ENCODE measurements at places on chromosomes 4 and X.

DNA sequence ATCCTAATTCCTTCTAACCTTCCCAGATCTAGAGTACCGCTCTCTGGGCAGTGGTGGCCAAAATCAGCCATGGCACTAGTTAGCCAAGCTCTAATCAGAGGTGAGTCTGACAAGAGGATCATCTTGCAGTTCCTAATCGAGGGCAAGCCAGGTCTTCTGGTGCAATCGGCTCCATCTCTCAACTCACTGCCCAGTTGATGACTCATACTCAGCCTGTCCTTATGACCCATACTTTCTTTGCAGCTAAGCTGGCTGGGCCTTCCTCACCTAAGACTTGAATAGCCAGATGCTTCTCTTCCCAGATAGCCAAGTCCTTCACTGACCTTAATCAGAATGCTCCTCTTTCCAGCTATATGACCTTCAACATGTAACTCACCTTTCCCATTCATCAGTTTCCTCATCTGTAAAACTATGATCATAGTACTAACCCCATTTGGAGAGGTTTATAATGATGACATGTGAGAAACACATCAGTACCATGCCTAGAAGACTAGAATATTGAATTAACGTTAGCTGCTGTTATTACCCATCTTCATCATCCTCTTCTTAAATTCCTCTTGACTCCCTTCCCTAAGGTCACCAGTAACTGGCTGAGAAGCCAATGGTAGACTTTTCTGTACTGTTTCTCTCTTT lies 57.1 kb downstream of the RELL1 start:
- peak; percentile 19 for DNase-seq

- DNase-seq = no peak
These were observed 14.4 kb downstream of the PPEF1 start for GRCh38 chrX:18721683-18722499.

- peak; percentile 11 for DNase-seq
These were observed 645 bp downstream of the AMMECR1 start for GRCh38 chrX:110317061-110317819.

- DNase-seq = no peak
These were observed 109.1 kb upstream of the TBL1X start for GRCh38 chrX:9355739-9356138.

DNA sequence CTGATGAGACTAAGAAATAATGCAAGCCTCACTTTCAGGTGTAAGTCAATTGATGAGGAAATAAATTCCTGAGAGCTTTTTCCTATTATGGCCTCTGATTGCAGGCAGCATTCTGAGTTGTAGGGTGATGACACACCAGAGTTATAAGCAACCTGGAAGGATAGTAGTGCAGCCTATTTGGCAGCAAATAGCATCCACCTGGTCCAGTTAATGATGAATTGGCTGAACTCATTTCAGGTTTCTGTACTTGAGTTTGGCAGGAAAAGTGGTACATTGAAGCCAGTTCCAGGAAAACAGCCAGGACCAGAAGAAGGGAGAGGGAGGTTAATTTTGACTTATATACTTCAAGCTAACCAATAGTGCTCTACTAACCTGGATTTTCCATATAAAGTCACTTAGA lies 316.8 kb downstream of the NAF1 start:
- DNase-seq = no peak

- no peak for DNase-seq
These were observed 15.8 kb downstream of the EGF start for GRCh38 chr4:109928327-109929045.

All from HuH-7.5 (cell line).